ENCODE measurements at places on chromosomes 13 and 19. TPM values are rescaled to one million over a fixed set of nuclear protein-coding genes. Genes with fewer than 3 reads are reported as not detected.

SHD gene
- not detected for total RNA-seq

PROZ gene
- total RNA-seq = not detected

SYCN gene
- not detected for total RNA-seq

OR10H1 gene
- total RNA-seq = not detected

ZSCAN5A gene
- total RNA-seq = 8.5 TPM

PLA2G4C gene
- total RNA-seq = 17.5 TPM

WDFY2 gene
- total RNA-seq = 14.3 TPM

SIGLEC8 gene
- total RNA-seq = not detected

TLE6 gene
- 0.89 TPM for total RNA-seq

LENG9 gene
- total RNA-seq = 9.8 TPM

SLC7A10 gene
- not detected for total RNA-seq

SOX1 gene
- total RNA-seq = not detected

ZNF525 gene
- 8.5 TPM for total RNA-seq

ZNF358 gene
- 11.9 TPM for total RNA-seq

ATP13A1 gene
- total RNA-seq = 94.7 TPM

CACNG8 gene
- 0.23 TPM for total RNA-seq

ATP4A gene
- not detected for total RNA-seq

NCAN gene
- total RNA-seq = not detected

TMPRSS9 gene
- not detected for total RNA-seq

CEBPG gene
- 31.8 TPM for total RNA-seq

CEBPA gene
- 0.14 TPM for total RNA-seq

ERFL gene
- not detected for total RNA-seq

RFPL4A gene
- not detected for total RNA-seq

EPSTI1 gene
- total RNA-seq = 2.7 TPM

ABHD17A gene
- total RNA-seq = 60.9 TPM

OR7C1 gene
- not detected for total RNA-seq

CFAP97D2 gene
- total RNA-seq = not detected

ZNF625 gene
- total RNA-seq = 14.5 TPM

SERP2 gene
- total RNA-seq = 1.4 TPM

KLHL1 gene
- not detected for total RNA-seq

TBXA2R gene
- 0.89 TPM for total RNA-seq

ZNF506 gene
- total RNA-seq = 16.3 TPM

CBARP gene
- 9.7 TPM for total RNA-seq

Measured in smooth muscle cell of the umbilical artery (primary cell).